ENCODE measurements at places on chromosomes 6 and 20. TPM values are rescaled to one million over a fixed set of nuclear protein-coding genes. Genes with fewer than 3 reads are reported as not detected.

ARFGEF3 gene
- 4.6 TPM for total RNA-seq

CST2 gene
- total RNA-seq = not detected

CTNNBL1 gene
- 26.2 TPM for total RNA-seq

FOXA2 gene
- 0.48 TPM for total RNA-seq

RIMS4 gene
- 2.9 TPM for total RNA-seq

GSTA2 gene
- 3.4 TPM for total RNA-seq

BFSP1 gene
- 2.9 TPM for total RNA-seq

OPRL1 gene
- total RNA-seq = 2.9 TPM

SLC16A10 gene
- 36.8 TPM for total RNA-seq

PRRC2A gene
- 21.4 TPM for total RNA-seq

CST8 gene
- total RNA-seq = not detected

HTR1B gene
- 17.1 TPM for total RNA-seq

CABLES2 gene
- total RNA-seq = 0.96 TPM

PSORS1C2 gene
- total RNA-seq = not detected

CD109 gene
- 37.6 TPM for total RNA-seq

SEMG1 gene
- 6.0 TPM for total RNA-seq

PEX6 gene
- total RNA-seq = 9.4 TPM
